Right renal cortex interstitium (tissue), 3 donors: ENCODE measurements at places on chromosomes 4 and X.

GRCh38 chr4:114423582-114423981, 175.0 kb upstream of the UGT8 start:
- no peak for DNase-seq

GRCh38 chrX:793216-793770, 162.7 kb downstream of the SHOX start:
- DNase-seq = no peak

GRCh38 chrX:38080808-38081207, 74.5 kb downstream of the SYTL5 start:
- DNase-seq = no peak

DNA sequence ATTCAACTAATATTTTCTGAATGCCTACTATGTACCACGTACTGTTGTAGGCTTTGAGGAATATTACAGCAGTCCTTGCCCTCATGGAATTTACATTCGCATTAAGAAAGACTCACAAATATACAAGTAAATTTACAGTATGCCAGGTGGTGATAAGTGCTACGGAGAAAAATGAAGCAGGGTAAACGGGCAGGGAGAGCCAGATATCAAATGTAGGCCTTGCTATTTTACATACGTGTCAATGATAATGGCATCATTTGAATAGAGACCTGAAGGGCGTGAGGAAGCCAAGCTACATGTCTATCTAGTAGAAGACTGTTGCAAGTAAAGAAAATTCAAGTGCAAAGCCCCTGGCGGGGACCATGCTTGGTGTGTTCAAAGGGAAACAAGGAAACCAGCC, 65.2 kb downstream of the AMMECR1 start:
- no peak for DNase-seq

DNA sequence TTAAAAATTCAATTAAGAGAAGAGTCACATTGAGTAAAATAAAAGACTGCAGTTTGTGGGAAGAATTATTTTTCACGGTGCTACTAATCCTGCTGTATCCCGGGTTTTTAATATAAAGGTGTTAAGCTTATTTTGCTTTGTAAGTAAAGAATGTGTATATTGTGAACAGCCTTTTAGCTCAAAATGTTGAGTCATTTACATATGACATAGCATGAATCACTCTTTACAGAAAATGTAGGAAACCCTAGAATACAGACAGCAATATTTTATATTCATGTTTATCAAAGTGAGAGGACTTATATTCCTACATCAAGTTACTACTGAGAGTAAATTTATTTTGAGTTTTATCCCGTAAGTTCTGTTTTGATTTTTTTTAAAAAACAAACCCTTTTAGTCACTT, 39.7 kb downstream of the IRS4 start:
- no peak for DNase-seq

- DNase-seq = no peak
These were observed 378.4 kb upstream of the CNKSR2 start for GRCh38 chrX:20995829-20996228.

DNA sequence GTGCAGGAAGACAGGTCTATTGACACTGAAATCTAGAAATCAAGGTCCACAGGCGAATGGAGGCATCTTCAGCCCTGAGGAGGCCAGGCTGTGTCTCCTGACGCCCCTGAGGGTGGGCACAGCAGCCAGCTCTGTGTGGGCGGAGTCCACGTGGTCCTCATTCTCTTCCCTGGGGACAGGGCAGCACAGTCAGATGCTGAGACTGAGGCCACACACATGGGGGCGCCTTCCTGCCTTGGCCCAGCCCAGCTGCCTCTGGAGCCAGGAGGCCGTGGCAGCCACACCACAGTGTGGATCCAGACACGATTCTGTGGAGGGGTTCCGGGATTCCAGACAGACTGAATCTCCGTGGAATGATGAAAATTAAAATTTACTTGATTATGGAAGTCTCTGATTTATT, 20.8 kb downstream of the FGFR3 start:
- DNase-seq = no peak

GRCh38 chr4:120865985-120866384, 56.5 kb downstream of the PRDM5 start:
- no peak for DNase-seq

GRCh38 chrX:96619588-96619987, 65.1 kb upstream of the DIAPH2 start:
- DNase-seq = no peak

- DNase-seq = no peak
These were observed 10.7 kb upstream of the CXCL8 start for GRCh38 chr4:73729534-73730165.
